ENCODE measurements at places on chromosomes 3 and 15.
A peak's percentile ranks its signal among the peaks of the same experiment; 100 is the strongest.

DNA sequence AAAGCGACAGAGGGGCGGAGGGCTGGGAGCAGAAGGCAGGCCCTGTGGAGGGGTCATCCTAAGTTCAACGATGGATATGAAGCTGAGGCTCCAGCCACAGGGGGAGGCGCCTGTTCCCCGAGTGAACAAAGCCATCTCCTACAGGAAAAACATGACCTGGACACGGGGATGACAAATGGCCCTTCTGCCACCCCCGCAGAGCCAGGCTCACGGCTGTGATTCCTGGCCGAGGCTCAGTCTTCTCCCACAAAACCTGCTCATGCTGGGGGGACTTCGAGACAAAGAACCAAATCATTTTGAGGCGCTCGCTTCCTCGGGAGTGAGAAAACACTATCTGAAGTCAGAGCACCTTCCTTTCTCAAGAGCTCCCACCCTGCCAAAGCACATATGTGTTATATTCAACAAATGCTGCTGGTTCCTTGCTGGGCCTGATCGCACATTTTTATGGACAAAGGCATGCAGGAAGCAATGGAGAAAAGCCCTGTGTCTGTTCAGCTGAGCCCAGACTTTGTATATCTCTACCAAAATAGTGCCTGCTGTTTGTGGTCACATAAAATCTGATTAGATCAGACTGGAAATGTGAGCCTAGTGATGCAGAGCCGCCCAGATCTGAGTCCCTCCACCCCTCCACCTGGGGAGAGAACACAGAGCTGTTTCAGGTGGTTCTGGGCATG lies 5.6 kb downstream of the RBP1 start:
- no peak for DNase-seq

- no peak for DNase-seq
Observed at GRCh38 chr3:196660381-196661166, 21.1 kb downstream of the NRROS start.

DNA sequence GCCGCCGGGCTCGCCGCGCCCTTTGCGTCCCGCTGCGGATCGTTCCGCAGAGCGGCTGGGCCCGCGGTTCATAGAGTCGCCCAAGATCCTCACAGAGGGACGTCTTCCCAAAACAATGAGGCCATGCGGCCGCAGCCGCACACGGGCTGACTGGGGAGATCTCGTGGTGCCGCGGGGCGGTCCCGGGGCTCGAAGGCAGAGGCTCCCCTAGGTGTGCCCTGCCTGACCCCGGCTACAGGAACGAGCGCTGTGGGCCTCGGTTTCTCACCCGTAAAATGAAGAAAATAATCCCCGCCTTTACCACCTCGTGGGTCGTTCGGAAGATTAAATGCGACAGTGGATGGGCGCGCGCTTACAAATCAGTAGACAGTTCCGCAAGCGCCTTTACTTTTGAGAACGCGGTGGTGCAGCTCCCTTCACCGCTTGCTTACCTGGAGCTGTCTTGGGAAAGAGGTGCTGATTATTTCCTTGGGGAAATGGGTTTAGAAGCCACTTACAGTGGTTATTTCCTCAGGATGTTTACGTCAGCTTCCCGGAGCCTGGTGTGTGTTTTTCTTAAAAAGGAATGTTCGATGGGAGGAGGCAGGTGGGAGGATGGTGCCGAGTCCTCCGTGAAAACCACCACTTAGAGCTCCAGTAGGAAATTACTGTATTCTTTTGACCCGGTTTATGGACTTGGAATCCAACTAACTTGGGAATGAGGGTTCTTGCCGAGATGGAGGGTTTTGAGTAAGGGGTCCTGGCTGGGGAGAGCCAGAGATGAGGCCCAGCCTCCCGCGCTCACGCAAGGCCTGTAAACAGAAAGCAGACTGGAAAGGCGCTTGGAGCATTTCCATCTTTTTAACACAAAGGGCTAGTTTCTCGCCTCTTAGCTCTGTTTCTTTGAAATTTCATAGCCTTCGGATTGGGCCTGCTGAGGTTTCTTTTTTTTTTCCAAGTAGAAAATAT lies 1.9 kb upstream of the MEX3B start:
- DNase-seq: peak; percentile 27

- DNase-seq: no peak
Observed at GRCh38 chr15:75695634-75696310, 16.9 kb downstream of the CSPG4 start.

GRCh38 chr15:84788500-84788899 lies 28.7 kb upstream of the ALPK3 start:
- DNase-seq: no peak

GRCh38 chr15:39629371-39629770 lies 48.5 kb downstream of the THBS1 start:
- no peak for DNase-seq

GRCh38 chr15:85335193-85335942 lies 45.0 kb upstream of the AKAP13 start:
- no peak for DNase-seq

DNA sequence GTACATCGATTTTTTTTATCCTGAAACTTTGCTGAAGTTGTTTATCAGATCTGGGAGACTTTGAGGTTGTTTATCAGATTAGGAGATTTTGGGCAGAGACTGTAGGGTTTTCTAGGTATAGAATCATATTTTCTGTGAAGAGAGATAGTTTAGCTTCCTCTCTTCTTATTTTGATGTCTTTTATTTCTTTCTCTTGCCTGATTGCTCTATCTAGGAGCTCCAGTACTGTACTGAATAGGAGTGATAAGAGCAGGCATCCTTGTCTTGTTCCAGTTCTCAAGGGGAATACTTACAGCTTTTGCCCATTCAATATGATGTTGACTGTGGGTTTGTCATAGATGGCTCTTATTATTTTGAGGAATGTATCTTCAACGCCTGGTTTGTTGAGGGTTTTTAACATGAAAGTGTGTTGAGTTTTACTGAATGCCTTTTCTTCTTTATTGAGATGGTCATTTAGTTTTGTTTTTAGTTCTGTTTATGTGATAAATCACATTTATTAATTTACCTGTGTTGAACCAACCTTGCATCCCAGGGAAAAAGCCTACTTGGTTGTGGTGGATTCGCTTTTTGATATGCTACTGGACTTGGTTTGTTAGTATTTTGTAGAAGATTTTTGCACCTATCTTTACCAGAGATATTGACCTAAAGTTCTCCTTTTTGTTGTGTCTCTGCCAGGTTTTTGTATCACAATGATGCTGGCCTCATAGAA lies 14.9 kb upstream of the DNAAF4 start:
- no peak for DNase-seq

DNA sequence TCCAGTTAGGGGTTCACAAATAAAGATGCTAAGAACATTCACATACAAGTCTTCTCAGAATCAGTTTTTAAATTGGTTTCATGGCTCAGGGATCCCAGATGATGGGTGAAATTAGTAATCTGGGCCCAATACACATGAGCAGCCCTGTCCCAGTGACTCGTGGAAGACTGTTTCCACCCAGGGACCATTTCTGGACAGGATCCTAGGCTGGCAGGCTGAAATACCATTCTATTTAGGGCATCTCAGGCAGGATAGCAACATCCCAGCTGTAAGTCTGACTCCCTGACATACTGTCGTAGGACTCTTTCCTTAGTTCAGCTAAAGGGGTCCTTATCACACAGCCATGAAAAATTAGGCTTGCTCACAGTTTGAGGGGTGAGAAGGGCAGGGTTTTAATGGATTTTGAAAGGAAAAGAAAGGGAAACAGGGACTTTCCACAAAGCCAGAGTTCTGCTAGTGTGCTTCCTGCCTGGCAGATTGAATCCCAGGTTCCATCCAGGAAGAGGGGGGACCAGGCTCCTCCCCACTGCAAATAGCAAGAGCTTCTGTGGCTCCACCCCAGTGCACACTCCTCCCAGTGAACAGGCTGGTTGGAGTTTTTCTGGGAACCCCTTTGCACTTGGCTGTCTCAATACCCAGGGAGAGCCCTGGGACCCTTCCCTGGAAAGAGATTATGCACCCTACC lies 41.3 kb upstream of the LYZL4 start:
- DNase-seq: no peak

DNA sequence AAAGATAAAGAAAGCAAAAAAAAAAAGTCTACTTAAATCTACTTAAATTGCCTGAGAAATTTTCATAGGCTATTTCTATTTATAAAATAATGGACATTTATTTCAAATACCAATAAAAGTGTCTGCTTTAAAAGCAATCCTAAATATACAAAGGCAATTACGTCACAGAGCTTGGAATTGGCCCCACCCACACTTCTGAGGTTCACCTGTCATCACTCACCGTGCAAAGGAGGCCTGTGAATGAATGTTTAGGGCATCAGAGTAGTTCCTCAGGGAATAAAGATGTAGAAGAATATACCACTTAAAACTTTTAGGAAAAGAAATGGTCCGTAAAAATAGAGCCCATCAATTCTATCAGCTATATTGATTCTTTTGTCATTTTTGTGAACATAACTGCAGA lies 621.8 kb downstream of the ROBO1 start:
- DNase-seq: no peak

GRCh38 chr15:100048736-100049135 lies 293.0 kb downstream of the ADAMTS17 start:
- no peak for DNase-seq

DNA sequence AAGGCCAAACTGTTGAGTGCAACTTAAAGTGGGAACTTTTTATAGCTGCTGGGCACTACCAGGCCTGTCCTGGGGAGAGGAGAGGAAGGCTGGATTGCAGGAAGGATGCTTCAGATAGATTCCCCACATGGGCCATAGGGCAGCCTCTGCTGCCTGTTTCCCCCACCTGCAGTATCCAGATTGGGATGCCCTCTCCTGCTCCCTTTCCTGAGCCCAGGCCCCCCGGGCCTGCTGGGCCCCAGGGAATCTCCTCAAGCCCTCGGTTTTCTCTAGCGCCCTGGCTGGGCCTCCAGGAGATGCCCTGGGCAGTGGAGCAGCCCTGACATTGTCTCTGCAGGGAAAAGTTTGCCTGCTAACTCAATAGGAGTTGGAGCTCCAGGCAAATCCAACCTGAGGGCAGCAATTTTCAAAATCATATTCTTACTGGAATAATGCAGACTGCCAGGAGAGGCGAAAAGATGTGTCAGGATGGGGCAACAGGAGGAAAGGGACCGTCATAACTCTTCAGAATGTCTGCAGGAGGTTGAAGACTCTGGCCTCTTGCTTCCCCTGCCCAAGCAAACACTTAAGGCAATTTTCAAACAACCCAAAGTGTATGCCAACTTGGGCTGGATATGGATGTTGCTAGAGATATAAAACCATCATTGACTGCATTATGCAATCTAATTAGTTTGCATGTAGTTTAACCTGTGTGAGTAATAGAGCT lies 4.4 kb downstream of the NR2F2 start:
- DNase-seq: no peak

DNA sequence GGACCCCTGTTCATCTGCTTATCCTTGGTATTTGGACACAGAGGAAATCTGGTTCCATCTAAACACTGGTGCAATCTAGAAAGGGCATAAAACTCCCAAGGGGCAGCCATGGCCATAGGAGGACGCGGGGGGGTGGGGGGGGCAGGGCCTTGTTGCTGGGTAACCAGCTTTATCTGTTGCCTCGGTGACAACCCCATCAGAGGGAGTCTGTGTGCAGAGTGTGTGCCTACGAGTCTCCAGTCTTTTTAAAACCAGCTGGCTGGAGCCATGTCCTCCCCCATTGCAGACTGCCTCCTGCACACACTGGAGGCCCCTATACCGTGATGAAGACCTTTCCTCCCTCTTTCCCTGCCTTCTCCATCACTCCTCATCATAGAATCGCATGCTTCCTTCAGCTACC lies 26.4 kb upstream of the CORO2B start:
- no peak for DNase-seq

DNA sequence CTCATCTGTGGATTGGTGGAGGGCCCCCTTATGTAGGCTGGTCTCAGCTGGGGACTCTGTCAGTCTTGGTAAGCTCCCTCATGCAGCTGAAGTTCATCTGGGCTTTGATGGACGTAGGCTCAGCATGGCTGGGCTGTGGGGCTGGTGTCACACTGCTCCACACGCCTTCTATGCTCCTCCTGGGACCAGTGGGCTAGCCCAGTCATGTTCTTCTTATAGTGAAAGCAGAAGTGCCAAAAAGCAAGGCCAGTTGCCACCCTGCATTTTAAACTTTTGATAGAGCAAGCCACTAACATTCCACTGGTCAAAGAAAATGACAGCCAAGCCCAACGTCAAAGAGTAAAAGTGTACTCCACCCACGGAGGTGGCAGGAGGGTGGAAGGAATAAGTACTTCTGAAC lies 165.5 kb downstream of the MEX3B start:
- DNase-seq: no peak

- no peak for DNase-seq
Observed at GRCh38 chr3:4990069-4990468, 10.8 kb downstream of the BHLHE40 start.

- no peak for DNase-seq
Observed at GRCh38 chr3:29307295-29307694, 26.4 kb downstream of the RBMS3 start.

GRCh38 chr3:14131134-14131533 lies 6.3 kb downstream of the TMEM43 start:
- no peak for DNase-seq

- DNase-seq: no peak
Observed at GRCh38 chr3:184738982-184739381, 27.1 kb upstream of the MAGEF1 start.

DNA sequence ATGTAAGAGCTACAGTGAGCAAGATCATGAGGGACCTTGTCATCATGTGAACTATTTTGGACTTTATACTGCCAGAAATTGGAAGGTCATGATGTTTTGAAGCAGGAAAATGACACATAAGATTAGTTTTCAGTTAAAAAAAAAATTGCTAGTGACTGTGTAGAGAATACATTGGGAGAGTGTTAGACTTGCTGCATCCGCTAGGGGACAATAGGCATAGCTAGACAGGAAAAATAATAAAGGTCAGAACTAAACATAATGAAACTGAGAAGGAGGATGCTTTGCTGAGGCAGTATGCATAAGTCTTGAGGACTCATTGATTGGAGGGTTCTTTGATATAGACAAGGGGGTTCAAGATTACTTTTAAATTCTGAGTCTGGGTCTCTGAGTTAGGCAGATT lies 275.8 kb upstream of the KCNH8 start:
- DNase-seq: no peak

- no peak for DNase-seq
Observed at GRCh38 chr3:160475884-160476283, 26.3 kb upstream of the TRIM59 start.

- DNase-seq: no peak
Observed at GRCh38 chr15:81612631-81613030, 238.6 kb upstream of the TMC3 start.

- DNase-seq: no peak
Observed at GRCh38 chr3:149377408-149378364, at the start of gene TM4SF1. TM4SF1 (minus strand) TSS chr3:149377649; CDS start chr3:149377547, 102 bp downstream.

- DNase-seq: no peak
Observed at GRCh38 chr3:193174140-193174539, 66.9 kb upstream of the PLAAT1 start.

- no peak for DNase-seq
Observed at GRCh38 chr3:144045766-144046165, 74.1 kb downstream of the DIPK2A start.

Measured in C1 segment of cervical spinal cord (tissue), 14 donors.